CMK (cell line): ENCODE measurements at places on chromosomes 7 and 10.

DNA sequence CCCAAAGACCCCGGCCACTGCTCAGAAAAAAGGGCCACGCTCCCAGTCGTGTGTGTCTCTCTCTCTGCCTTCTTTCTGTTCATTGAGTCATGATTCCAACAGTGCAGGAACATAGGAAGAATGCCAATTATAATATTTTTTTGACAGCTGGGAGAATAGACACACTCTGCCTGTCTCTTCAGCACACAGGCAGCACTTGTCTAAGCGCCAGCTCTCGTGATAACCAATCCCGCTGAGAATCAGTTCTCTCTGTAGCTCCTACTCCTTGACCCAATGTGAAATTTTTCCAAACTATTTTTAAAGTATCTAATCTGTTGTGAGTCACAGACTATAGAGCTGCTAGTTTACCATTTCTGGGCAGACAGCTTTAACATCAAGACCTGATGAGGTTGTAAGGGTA is 145.7 kb upstream of the RHEB start:
- DNase-seq: no peak

GRCh38 chr10:26869528-26869927 is 8.8 kb upstream of the ABI1 start:
- DNase-seq: no peak

DNA sequence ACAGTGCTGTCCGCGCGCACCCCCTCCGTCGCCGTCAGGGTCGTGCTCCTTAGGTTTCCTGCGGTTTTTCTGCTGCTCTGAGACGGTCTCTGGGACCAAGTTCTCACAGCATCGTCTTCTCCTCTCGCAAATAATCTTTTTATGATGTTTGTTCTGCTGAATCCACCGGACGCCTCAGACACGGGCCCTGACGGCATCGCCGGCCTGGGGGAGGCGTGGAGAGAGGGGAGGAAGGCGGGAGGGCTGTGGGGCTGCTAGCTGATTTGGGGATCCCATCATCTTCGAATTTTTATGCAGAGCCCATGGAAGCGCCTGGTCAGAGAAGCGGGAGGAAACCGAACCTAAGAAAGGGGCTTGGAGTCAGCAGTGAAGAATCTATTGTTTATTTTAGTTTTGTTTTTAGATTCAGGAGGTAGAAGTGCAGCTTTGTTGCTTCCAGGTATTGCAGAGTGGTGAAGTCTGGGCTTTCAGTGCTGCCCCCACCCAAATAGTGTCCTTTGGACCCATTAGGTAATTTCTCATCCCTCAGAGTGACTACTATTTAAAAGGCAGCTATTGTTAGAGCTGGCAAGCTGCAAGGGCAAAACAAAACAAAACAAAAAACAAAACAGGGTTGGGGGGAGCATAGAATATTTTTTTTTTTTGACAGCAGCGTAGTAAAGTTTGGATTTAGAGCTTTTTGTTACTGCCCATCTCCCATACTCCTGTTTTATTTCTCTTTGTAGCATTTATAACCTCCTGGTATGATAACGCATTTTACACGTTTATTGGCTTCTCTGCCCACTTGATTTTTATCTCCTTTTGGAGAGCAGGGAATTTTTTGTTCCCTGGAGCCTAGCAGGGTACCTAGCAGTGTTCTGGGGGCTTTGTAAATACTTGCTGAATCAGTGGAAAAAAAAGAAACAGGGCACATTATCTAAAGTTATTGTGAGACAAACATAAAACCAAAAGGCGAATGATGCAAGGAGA is 92.6 kb downstream of the SPAG6 start:
- no peak for DNase-seq

- no peak for DNase-seq
These were observed 11.4 kb downstream of the JCAD start for GRCh38 chr10:30047924-30048531.

DNA sequence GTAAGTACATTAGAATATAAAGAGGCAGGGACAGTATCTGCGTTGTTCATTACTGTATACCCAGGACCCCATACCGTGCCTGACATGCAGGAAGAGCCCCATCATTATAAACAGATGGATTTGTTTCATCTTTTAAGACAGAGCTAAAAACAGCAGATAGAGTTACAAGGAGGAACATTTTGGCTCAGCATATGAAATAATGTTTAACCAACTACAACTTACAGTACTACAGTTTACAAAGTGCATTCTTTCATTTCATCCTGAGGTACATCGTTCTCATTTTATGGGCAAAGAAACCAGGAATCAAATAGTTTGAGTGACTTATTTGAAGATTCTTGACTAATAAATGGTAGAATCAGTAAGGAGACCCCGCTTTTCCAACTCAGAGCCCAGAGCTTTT is 38.1 kb upstream of the AGBL3 start:
- DNase-seq: no peak

DNA sequence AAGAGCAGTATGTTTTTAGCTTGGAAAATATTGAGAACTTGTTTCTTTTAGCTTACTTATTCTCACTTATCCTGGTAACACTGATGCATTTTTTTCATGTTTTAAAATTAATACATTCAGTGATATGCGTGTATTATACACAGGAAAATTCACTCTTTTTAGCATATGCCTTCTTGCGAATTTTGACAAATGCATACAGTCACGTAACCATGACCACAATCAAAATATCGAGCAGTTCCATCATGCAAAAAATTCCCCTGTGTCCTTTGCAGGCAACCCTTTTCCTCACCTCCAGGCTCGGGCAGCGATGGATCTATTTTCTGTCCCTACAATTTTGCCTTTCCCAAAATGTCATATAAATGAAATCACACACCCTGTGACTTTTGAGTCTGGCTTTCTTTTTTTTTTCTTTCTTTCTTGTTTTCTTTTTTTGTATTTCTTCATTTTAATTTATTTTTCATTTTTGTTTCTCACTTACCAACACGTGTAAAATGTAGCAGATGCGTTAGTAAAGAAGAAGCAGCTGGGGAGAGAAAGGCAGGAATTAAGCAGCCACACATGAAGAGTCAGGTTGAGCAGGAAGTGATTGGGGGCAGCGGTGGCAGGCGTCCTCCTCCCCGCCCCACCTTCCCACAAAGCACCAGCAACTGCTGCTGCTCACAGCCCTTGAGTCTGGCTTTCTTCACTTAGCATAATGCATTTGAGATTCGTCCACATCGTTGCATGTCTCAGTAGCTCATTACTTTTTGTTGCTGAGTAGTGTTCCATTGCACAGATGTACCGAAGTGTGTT is 29.9 kb downstream of the ADRB1 start:
- no peak for DNase-seq

GRCh38 chr7:38382684-38383083 is 109.2 kb upstream of the TARP start:
- DNase-seq: no peak

DNA sequence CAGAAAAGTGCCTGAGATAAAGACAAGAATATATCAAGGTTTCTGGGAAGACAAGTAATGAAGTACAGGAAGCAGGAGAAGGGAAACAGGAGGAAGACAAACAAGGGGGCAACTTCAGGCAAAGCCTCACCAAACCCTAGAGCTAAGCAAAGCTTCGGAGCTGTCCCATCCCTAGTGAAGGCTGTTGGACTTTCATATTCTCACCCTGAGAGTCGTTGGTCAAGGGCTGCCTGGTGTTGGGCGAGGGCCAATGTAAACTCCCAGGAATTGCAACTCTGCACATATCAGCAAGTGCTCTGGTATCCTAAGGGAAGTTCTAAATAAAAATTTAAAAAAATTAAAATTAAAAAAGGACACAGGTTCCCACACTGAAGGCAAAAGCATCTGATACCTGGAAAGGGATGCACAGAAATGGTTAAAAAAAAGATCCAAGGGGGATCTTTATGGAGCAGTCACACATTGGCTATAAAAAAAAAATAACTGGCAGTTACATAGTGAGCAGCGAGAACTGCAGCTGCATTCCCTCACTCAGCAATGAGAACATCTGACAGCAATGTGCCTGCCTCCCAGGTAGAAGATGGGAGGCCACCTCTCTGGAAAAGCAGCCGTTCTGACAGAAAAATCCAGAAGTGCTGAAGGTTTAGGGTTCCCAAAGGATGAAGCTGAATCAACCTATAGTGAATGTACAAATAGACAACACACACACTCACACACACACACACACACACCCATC is 304.7 kb downstream of the WDR11 start:
- no peak for DNase-seq

DNA sequence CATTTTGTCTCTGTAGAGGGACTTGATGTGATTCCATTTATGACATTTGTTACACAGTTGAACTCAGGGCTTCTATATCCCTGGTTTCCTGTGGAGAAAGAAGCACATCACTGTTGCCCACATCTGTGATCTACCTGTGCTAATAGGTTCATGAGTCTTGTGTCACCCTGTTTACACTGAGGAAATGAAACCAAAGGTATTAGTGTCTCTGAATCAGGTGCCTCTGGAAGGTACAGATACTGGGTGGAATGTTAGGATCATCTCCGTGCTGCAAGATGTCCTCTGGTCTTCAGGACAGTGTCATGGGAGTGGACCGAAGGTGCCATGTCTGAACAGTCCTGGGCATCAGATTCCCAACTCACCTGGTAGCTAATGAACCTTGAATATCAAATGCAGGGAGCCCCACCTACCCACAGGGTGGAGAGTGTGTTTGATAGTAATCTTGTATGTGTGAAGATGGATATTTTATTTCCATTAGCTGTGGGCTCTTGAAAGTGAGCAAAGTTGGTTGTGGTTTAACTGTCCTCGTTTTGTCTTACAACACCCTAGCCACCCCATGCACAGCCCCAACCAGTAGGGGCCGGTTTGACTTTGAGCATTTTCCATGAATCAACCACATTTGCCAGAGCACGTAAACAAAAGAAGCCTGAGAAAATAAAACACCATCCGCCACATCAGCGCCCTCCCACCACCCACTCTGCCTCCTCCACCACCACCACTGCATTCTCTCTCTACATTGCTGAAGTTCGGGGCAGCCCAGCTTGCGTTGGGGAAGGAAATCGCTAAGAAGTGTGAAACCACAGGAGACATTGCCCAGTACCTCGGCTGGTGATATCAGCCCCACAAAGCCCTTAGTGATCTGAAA is 40.7 kb downstream of the TARP start:
- no peak for DNase-seq

DNA sequence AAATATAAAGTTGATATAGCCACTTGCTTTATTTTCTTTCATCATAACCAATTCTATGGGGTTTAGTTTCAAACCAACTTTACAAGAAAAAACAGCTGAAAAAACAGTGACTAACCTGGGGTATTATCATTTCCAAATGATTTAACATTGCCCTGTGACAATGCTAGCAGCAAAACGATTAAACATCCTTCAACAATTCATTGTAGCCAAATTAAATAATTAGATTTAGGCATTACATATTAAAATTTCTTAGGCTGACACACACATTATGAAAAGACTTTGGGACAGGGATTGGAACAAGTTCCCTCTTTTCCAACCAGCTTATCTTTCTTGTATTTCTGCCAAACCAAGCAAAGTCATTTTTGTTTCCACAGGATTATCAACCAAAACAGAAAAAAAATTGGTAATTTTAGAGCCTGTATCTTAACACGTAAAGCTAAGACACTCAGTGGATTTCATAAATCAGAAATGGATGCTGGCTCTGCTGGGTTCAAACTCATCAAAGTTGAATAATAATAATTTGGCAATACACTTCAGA is 84.0 kb downstream of the SEMA3D start:
- DNase-seq: no peak

- DNase-seq: no peak
These were observed 667.3 kb downstream of the PARD3 start for GRCh38 chr10:34147641-34148304.

DNA sequence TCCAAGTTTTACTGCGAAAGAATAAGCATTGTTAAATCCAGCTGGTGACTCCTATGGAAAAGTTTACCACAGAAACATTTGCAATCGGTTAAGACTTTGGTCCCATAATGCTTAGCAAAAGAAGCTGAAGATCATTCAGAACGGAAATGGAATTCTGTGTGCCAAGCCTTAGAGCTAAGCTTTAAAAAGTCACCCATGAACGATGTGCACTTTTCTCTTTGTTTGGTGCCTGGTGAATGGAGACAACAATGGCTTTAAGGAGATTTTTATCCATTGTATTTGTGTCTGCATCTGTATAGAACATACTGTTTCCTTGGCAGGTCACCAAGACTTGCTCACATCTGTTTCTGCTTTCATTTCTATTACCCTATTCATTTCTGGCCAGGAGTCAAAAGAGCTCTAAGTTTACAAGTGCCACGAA is 26.3 kb upstream of the COL1A2 start:
- no peak for DNase-seq

- DNase-seq: no peak
These were observed 72.6 kb upstream of the NANOS1 start for GRCh38 chr10:118956802-118957442.

DNA sequence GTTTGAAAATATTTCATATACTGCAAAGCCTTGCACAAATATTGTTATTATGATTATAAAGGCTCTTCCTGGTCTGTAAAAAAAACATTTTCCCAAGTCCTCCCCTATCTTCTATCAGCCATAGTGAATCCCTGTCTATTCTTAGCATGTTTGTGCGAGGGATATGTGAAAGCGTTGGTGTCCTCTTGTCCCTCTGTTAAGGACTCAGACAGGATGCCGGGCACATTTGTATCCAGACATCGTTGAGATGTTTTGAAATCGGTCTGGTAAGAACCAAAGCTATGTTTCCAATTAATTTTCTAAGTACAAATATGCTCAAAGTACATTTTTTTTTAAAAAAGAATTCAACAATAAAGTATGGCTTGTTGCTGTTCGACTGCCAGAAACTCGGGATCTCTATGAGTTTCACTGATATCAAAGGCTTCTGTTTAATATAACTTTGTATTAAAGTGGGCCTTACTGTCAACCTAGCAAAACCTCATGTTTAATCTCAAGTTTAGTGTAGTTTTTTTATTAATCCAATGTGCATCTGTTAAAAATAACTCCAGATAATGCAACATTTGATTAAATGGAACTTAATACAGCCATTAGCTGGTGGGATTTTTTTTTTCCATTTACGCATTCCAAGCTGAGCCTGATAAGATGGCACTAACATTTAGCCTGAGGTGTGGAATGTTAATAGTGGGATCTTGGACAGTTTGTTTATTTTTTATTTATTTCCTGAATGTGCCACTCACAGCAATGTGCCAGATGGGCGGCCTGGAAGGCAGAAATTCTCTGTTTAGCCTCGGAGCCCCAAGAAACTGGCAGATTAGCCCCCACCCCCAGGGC is 754.3 kb downstream of the LRMDA start:
- DNase-seq: no peak

GRCh38 chr7:98133621-98134303 is 27.1 kb downstream of the LMTK2 start:
- no peak for DNase-seq

DNA sequence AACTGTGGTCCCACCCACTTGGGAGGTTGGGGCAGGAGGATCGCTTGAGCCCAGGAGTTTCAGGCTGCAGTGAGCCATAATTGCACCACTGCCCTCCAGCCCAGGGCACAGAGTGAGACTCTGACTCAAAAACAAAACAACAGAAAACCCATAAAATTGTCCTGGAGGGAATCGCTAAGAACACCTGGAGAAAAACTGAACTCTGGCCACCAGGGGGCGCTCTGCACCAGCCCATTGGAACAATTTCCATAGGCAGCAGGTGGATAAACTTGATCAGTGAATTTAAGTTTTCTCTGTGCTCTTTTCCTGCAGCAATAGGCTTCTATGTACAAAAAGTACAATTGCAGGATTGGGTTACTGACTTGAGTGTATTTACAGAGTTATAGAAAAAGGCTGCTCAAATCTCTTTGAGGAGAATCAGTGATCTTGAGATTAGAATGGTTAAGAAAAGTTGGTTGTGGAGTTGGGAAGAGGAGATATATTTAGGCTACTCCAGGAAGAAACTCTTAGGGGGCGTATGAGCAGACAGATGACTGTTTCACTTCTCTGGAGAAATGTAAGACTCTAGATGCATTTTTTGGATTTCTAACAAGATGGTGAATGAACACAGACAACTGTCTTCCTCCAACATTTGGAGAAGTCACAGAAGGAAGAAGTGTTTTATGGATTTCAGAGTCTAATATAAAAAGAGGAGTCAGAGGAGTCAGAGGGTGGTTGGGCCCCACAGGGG is 274.9 kb upstream of the GALNT17 start:
- peak; percentile 0 for DNase-seq
